Retinal pigment epithelial cell (primary cell): ENCODE measurements at places on chromosomes 5 and 9.

DNA sequence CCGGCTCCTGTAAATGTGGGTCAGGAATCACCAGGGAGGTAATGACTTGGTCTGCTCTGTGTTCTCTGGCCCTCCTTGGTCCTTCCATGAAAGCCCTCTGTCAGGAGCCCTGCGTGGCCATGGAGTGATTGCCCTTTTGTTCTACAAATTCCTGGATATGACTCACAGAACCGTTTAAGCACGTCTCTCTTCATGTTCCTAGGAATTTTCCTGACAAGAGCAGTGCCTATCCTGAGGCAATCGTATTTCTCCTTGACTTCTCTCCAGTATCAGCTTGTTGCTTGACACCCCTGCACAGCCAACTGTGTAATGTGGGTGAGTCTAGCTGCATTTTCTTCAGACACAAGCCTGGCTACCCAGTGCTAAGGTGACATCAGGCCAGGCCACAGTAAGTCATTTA lies 274.3 kb upstream of the ZNF462 start:
- peak; percentile 36 for DNase-seq

DNA sequence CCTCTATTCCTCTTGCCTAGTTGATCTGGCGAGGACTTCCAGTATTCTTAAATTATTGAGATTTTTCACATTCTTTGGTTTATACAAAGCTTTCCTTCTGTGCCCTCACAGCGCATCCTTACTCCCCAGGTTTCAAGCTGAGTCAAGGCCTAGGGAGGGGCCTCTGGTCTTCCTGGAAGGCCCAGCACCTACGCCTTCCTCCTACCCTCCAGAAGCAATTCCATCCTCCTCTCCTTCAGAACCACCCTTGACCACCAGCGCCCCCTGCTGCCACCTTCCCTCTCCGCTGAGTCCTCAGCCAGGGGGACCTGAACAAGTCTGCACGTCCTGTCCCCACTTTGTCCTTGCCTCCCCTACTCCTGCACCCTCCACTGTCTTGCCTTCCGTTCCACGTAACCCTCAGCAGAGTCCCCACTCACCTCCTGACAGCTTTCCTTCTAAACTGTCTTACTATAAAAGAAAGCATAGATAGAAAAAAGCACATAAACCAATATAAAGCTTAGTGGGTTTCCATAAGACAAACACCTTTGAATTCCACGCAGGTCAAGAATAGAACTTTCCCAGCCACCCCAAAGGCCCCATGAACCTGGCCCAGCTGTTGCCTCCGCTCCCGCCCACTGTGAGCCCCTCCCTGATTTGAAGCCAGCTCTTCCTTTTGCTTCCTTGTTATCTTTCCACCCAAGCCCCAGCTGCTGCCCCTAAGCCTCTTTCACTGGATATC lies 63.0 kb upstream of the CTSL start:
- DNase-seq: peak; percentile 28

- no peak for DNase-seq
Measured at GRCh38 chr5:179822059-179822432, 1.3 kb downstream of the SQSTM1 start.

DNA sequence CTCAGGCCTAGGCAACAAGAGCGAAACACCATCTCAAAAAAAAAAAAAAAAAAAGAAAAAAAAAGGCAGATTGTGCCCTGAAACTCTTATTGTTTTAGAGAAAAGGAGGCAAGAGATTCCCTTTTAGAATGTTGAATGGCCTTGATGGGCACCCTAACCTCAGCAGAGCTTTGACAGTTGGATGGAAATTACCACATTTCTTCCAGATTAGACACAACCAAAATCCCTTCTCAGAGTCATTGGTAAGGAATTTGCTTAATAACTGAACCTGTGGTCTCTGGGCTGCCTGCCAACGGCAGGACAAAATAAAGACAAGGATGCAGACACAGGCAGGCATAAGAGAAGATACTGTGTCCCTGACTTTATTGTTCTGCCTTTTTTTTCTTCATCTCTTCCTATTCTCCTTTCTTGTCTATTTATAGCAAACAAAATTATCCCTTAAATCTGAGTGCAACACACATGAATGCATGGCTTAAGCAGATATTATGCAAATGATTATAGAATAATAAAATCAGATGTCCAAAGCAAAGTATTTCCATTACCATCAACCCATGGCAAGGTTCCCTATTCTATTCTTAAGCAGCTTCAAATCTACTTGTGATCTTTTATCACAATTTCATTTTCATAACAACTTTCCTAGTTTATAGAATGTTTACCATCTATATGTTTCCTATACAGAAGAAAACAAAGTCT lies 37.3 kb upstream of the TRIO start:
- peak; percentile 78 for DNase-seq
